ENCODE measurements at places on chromosomes 12 and 14.

DNA sequence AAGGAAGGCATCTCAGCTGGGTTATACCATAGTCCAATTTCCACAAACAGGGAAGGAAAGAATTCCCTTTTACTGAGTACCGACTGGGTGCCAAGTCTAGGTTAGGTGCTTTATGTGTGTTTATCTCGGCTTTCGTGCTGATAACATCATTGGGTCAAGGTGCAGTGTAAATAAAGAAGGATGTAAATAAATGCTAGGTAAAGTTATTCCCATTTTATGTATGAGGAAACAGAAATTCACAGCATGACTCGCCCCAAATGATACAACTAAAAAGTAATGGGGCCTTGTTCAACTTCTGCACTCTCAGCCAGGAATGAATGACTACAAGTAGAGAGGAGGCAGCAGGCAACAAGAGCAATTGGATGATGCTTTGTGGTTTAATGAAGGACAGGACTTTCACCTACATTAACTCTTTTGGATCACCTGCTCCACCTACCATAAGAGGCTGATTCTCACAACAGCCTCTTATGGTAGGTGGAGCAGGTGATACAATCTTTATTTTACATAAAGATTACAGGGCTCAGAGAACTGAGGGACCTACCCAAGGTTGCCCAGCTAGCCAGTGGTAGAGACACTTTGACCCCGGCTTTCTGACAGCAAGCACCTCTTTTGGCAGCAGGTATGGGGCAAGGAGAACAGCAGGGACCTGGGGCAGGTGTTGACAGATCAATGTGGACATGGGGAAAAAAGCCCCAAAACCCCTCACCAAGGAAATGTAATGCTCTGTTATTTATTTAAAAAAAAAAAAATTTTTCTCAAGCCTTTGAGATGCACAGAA, 213.4 kb upstream of the NUDT4 start:
- DNase-seq, result no peak

DNA sequence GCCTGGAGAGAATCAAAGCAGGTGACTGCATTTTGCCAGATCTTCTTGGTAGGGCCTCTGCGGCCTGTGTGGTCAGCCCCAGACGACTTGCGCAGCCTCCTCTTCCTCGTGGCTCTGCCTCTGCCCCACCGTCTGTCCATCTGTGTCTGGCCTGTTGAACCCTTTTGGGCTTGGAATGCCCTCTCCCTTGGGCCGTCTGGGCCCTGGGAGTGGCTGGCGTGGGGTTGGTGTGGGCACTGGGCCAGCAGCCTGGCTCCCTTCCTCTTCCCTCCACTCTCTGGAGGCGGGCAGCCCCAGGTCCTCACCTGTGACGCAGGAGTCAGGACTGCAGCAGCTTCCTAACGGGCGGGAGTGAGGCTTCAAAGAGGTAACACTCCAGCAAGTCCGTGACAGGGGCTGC, 9.7 kb upstream of the CCDC197 start:
- no peak for DNase-seq

GRCh38 chr12:95385246-95386035, 88.5 kb upstream of the METAP2 start:
- no peak for DNase-seq

DNA sequence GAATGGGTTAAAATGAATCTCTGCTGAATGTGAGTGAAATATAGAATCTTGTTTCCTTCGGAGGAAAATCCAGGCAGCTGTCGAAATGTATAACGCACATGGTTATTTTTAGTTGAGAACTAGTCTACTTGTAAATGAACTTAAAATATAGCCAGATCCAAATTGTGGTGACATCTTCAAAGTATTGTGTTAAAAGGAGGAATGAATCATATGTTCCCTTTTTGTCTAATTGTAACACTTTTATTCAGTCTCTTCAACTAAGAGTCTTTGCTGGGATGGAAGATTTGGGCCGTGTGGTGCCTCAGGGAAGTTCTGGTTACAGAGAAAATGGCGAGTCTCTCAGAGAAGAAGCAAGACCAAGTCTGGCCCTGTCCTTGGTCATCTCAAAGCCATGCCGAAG, 82.5 kb downstream of the SLC4A8 start:
- no peak for DNase-seq

GRCh38 chr14:66117600-66117999, 368.6 kb upstream of the CCDC196 start:
- no peak for DNase-seq

GRCh38 chr12:48901278-48901677, 24.0 kb downstream of the FKBP11 start:
- DNase-seq, result peak; percentile 77
